CD4-positive, alpha-beta memory T cell (primary cell): ENCODE measurements at places on chromosomes 3 and 15. TPM values are rescaled to one million over a fixed set of nuclear protein-coding genes. Genes with fewer than 3 reads are reported as not detected.

Gene ANKUB1
- not detected for total RNA-seq

Gene MOBP
- not detected for total RNA-seq

Gene KLHL18
- total RNA-seq = 26.7 TPM

Gene CLRN1
- total RNA-seq = not detected

Gene SLC22A13
- 0.67 TPM for total RNA-seq

Gene ASB14
- total RNA-seq = not detected

Gene ONECUT1
- not detected for total RNA-seq

Gene NAALADL2
- total RNA-seq = not detected

Gene TMED3
- 20.2 TPM for total RNA-seq

Gene SPATA12
- not detected for total RNA-seq

Gene IRAK2
- total RNA-seq = 4.8 TPM

Gene CNTN6
- not detected for total RNA-seq

Gene COLQ
- 6.3 TPM for total RNA-seq

Gene ATP13A4
- total RNA-seq = 3.0 TPM

Gene GNB4
- 0.91 TPM for total RNA-seq

Gene NR2C2
- total RNA-seq = 103 TPM

Gene C3orf49
- total RNA-seq = not detected

Gene CCR8
- 5.3 TPM for total RNA-seq

Gene KNL1
- 0.99 TPM for total RNA-seq

Gene HRH1
- 0.58 TPM for total RNA-seq

Gene IL17RD
- not detected for total RNA-seq

Gene FANCD2
- 28.3 TPM for total RNA-seq

Gene IL5RA
- 0.12 TPM for total RNA-seq

Gene C3orf20
- total RNA-seq = 0.38 TPM

Gene GOLGA8T
- 0.72 TPM for total RNA-seq
